Right renal pelvis (tissue), 4 donors: ENCODE measurements at places on chromosomes 13 and 19. TPM values are rescaled to one million over a fixed set of nuclear protein-coding genes. Genes with fewer than 3 reads are reported as not detected.

The ZNF724 gene
- polyA plus RNA-seq = 4.8 TPM

The CERS1 gene
- polyA plus RNA-seq = 6.4 TPM

The ZNF667 gene
- polyA plus RNA-seq = 16.3 TPM

The ZNF229 gene
- 14.9 TPM for polyA plus RNA-seq

GRCh38 chr13:43166644-43167457 is 143.5 kb downstream of the DNAJC15 start:
- DNase-seq = no peak

DNA sequence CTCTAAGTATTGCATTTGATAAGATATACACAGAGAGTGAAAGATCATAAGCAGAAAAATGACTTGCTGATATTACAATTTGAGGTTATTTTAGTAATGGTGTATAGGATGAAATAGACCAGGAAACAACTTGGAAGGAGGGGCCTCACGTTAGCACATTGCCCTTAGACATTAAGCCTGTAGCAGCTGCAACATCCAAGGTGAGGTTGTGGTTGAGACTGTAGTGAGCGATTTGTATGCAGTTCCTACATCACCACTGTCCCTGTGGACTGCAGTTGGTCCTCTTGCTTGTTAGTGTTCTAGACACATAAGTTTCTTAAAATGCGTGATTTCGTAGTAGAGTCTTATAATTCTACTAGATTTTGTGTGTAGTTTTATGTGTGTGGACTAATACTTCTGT is 311.3 kb downstream of the ATP8A2 start:
- DNase-seq = no peak

- no peak for DNase-seq
Measured at GRCh38 chr13:48210178-48210577, 22.8 kb upstream of the ITM2B start.

- no peak for DNase-seq
Measured at GRCh38 chr13:91845612-91846011, 447.2 kb downstream of the GPC5 start.

GRCh38 chr13:25422153-25422552 is 50.4 kb downstream of the ATP8A2 start:
- DNase-seq = no peak

DNA sequence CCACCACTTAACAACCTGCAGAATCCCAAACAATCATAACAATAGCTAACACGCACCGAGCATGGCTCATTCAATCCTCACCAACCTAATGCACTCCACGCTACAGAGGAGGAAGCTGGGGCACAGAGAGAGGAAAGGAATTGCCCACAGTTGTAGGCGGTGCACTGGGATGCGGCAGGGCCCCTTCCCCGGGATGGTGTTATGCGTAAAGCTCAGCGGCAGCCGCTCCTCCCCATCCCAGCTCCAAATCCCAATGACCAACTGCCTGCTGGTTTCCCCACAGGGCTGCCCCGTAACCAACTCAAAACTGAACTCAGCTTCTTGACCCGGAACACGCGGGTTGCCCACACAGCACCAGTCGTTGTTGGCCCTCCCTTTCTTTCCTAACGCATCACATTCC is 42.2 kb downstream of the SERP2 start:
- no peak for DNase-seq

DNA sequence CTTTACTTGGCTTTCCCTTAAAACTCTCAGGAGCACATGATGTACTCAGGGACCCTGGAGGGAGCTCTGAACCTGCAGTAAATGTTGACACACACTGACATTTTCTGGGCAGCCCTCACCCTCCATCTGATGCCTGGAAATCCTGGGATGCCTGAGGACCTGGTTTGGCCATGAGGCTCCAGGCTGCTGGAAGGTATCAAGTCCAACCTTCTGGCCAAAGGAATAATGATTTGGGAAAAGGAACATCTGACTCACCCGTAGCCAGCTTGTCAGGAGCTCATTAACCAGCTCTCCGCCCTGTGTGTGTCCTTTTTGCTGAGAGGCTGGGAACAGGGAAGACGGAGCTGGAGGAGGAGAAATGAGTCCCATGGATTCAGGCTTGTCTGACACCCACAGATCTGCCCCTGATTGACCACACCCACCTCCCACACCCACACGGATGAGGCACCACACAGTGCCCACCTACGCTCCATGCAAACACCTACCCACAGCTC is 10.3 kb downstream of the ZNF558 start:
- DNase-seq = no peak

DNA sequence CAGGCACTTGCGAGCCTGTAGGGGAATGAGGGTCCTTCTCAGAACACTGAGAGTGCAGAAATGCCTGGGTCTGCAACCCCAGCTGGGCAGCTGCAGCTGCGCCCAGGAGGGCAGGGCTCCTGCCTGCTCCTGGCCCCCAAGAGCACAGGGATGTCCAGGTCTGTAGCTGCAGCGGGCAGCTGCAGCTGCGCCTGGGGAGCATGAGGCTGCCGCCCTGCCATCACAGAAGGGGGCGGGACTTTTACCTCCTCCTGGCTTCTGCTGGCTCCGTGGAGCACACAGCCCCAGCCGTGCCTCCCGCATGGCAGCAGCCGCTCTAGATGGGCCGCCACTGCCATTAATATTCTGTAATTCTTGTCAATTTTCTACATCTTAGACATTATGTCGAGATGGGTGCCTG is 17.8 kb downstream of the CPB2 start:
- DNase-seq = no peak
